Activated CD4-positive, alpha-beta T cell treated with anti-CD3 and anti-CD28 coated beads for 4 hours (primary cell): ENCODE measurements at places on chromosomes 11 and 22.

GRCh38 chr22:39212721-39213376 lies 31.9 kb downstream of the PDGFB start:
- no peak for DNase-seq

GRCh38 chr11:63621071-63621470 lies 6.8 kb upstream of the PLAAT3 start:
- no peak for DNase-seq

DNA sequence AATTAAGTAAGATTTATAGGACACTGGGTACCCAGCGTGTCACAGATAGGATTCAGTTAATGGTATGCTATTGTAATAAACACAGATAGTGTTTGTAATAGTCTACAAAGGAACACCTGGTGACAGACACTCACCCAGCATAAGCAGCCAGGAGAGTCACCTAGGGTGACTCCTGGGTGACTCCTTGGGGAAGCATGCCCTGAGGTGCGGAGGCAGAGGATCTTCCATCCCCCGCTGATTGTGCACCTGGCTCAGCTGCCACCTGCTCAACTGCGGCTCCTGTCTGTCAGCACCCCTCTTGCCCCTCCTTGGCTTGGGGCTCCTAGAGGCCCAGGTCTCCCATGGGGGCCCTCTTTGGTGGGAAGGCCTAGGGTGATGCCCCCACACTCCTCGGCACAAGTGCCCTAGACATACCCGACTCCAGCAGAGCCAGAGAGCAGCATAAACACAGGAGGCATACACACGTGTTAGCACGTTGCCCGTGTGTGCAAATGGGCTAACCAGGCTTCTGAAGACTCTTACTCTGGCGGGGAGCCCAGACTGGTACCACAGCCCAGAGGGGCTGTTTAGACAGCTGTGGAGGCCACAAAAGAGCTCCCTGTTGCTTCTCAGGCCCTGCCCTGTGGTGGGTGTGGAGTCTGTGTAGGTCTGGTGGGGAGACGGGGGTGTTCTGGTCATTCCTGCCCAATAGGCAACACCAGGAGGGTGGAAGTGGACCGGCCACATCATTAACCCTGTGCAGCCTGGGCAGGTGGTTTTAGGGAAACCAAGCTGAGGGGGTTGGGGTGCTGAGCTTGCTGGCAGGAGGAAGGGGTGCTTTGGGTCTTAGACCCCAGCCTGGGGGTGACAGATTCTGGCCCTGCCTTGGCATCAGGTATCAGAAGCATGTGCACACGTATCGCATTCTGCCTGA lies 3.0 kb downstream of the INPPL1 start:
- DNase-seq: no peak

DNA sequence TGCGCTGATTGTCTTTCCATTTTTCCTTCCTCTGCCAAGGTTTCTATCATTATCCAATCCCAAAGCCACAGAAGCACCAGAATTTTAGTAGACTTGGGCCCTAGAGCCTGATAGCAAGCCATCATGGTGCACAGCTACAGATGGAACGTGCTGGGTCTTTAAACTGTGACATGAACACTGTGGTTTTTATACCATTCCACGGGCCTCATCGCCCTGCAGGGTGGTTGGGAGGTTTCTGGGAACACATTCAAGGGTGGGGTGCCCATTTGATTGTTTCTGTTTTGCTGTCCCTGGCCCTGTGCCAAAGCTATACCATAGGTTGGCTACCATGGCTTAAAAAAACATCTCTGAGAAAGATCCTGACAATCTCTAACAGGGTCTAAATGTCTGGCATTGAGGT lies 151.9 kb downstream of the CACNA1I start:
- DNase-seq: no peak

- no peak for DNase-seq
Measured at GRCh38 chr11:102719620-102720277, 5.0 kb downstream of the MMP8 start.

DNA sequence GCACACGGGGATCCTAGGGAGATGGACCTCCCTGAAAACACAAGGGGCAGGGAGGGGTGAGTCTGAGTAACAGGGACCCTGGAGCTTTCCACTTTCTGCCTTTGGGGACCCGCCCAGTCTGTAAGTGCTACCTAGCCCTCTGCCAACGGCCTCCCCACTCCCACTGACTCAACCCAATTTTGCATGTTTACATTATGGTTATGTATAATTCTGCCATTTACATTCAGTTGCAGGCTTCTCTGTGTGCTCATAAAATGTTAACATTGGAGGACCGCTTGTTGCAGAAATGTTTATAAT lies 105.8 kb downstream of the DSCAML1 start:
- no peak for DNase-seq

- DNase-seq: no peak
Measured at GRCh38 chr11:14374922-14375830, 16.2 kb upstream of the RRAS2 start.

DNA sequence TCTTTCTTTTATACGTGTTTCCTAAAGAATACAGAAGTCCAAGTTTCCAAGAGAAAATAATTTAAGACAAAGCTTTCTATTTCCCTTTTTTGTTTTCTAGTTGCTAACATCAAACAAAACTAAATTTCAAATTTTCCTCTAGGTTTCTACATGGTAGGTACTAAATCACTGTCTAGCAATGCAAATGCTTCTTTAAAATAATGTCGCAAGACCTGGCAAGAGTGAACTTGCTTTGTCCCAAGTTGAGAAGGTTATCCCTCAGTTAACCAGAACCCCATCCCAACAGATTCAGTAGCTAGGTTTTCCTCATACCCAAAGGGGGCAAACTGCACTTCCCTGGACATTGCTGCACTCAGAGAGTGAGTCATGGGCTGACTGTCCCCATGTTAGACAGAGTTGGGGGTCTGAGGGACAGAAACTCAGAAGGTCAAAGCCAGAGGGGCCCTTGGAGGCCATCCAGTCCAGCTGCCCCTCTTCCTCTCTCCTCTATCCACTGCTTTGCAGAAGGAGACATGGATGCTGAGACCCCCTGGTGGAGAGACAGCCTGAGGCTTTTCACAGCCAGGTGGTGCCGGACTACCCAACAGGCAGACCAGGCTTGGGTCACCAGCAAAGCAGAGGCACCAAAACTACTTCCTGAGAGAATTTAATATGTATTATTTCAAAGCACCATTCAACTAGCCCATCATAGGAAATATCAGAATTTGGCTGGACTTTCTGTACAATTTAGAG lies 23.1 kb downstream of the OR2AT4 start:
- DNase-seq: no peak

DNA sequence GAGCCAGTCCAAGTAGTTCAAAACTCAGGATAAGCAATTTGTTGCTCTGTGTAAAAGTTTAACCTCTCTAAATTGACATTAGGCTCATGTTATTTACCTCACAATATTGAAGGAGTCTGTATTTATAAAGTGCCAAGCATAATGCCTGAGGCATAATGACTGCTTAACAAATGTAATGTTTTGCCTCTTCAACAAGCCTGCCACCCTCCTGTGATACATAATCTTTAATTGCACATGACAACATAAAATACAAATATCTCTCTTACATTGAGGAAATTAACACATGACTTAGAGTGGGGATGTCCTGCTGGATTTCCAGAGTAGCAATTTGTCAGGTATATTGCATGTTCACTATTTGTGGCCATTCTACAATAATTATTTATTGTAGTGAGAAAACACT lies 469.2 kb upstream of the ANO5 start:
- DNase-seq: no peak

DNA sequence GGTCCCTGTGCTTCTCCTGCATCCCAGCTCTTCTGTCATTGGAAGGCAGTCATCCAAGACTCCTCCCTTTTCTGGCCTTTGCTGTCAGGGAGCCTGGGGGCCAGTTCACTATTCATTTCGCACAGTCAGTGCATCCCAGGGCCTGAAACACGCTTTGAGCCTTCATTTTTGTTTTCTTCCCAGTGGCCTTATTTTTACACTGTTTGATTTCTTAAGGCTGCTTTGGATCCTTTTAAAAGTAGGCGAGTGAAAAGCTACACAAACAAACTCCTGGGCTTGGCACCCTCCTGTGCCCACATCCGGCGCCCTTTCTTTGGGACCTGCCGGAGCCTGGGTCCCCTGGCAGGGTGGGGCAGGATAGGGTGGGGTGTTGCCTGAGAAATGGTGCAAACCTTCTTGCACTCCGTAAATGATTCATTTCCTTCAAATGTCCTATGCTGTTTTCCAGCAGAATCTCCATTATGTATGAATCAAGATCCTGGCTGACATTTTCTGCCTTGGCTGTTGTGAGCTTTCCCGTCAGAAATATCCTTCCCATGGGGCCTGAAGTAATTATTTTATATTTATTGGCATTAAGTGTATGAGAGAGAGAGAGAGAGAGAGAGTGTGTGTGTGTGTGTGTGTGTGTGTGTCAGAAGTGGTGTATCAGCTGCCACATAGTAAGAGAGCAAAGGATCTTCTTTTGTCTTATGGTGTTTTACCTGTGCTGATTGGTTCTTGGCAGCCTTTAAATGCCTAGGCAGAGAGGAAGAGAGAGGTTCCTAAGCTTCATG lies 45.6 kb downstream of the BCR start:
- no peak for DNase-seq

GRCh38 chr22:31333641-31334040 lies 12.5 kb downstream of the PATZ1 start:
- DNase-seq: no peak

- no peak for DNase-seq
Measured at GRCh38 chr11:76184551-76184993, 21.7 kb downstream of the WNT11 start.

GRCh38 chr22:40116496-40117200 lies 61.1 kb upstream of the TNRC6B start:
- DNase-seq: peak; percentile 33

DNA sequence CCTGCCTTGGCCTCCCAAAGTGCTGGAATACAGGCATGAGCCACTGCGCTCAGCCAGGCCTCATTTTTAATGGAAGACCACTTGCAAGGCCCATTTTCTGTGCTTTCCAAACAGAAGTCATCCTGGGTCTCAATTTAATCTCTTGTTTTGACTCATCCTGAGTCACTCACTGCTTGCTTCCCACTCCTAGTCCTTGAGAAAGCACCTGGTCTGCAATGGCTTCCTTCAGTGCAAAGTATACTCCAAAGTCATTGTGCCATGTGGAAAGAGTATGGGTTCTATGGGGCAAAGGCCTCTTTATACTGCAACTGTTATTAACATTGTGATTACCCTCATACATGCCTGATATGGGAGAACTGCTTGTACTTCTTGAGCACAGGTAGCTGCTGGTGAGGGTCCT lies 18.3 kb upstream of the SLC5A1 start:
- DNase-seq: no peak

DNA sequence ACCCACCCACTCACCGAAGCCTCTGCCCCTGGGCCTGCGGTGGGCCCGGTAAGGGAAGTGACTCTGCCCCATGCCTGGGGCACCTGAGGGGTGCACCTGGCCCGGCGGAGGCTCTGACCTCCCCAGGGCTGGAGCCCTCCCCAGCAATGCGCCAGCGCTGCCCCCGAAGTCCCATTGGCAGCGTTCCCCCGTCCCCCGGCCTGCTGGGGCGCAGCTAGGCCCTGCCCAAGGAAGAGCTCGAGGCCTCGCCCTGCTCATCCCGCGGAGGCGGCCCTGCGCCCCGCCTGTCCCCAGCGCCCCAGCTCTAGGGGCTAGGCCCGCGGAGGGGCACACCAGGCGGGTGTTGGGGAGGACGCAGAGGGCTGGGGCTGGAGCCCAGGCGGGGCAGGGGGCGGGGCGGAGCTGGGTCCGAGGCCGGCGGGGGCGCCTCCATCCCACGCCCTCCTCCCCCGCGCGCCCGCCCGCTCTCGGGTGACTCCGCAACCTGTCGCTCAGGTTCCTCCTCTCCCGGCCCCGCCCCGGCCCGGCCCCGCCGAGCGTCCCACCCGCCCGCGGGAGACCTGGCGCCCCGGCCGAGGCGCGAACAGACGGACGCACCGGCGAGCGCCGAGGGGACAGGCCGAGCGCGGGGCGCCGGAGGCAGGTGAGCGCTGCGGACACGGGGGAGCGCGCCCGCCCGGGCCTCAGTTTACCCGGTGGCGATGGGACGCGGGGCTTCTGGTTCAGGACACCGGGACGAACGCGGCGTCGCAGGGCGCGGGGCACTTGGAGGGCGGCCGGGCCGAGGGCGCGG lies at the start of gene EPS8L2:
Gene EPS8L2 (plus strand): TSS at position 586 of the 793 bp plus-strand sequence. CDS start 3,177 bp downstream, outside the sequence.
- DNase-seq: peak; percentile 45

- no peak for DNase-seq
Measured at GRCh38 chr11:3641191-3641590, 601 bp downstream of the ART5 start.

GRCh38 chr11:65169164-65169641 lies 830 bp upstream of the SPDYC start:
- no peak for DNase-seq

DNA sequence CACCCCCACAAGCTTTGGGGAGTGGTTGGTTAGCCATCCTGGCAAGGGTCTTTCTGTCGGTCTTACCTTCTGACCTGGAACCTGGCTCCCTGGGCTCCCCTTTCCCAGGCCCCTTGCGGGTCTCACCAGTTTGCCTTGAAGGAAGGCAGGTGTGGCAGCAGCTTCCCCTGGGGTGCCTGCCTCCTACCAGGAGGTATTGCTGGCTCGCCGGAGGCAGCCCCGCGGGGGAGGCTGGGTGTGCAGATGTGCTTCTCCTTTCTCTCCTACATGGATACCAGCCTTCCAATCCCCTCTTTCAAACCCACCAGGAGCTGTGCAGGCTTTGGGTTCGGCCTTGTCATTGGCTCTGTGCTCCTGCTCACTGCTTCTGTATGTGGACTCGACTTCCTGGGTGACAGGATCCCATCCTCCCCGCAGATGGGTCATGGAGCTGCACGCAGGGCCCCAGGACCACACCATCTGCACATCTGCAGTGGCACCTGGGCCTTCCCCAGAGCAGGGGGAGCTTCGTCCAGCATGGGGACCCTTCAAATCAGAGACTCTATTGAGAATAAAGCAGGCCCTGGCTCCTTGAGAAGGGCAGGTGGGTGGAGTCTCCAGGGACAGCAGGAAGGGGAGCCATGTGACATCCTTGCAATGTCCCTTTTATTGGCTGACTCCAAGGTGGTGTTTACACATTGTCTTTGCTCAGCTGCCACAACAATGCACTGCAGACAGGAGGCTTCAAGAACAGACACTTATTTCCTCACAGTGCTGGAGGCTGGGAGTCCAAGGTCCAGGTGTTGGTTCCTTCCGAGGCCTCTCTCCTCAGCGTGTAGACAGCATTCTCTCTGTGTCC lies 592.0 kb downstream of the BRD1 start:
- no peak for DNase-seq

DNA sequence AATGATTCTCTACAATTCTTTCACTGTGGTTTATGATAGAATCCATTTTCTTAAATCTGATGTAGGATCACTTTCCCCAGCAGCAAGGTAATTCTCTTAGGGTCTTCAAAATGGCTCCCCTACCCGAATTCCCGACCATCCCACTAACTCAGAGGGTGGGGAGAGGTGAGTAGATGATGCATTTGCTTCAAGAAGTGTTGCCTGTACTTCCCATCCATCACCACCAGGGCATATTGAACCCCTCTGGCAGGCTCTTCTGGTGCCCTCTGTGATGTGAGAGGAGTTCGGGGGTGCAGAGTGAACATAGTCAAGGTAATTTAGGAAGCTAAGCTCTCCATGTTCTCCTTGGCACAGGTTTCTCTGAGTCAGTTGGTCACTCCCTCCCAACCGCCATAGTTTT lies 52.3 kb downstream of the ZNRF3 start:
- no peak for DNase-seq

- no peak for DNase-seq
Measured at GRCh38 chr11:9787981-9788521, 124.2 kb downstream of the SWAP70 start.

GRCh38 chr11:45647786-45648185 lies 17.6 kb downstream of the CHST1 start:
- DNase-seq: no peak

GRCh38 chr22:29788339-29789279 lies 21.4 kb downstream of the UQCR10 start:
- no peak for DNase-seq

- no peak for DNase-seq
Measured at GRCh38 chr22:21025266-21025665, 7.1 kb downstream of the SLC7A4 start.
